PC-3 (cell line): ENCODE measurements at places on chromosomes 4 and X. TPM values are rescaled to one million over a fixed set of nuclear protein-coding genes. Genes with fewer than 3 reads are reported as not detected.

GCNA gene
- total RNA-seq: 1.6 and 2.9 TPM in 2 replicates

BMPR1B gene
- 5.0 and 7.1 TPM in 2 replicates for total RNA-seq

CXCL13 gene
- not detected in 2 replicates for total RNA-seq

FHIP1A gene
- total RNA-seq: 11.3 and 13.8 TPM in 2 replicates

LDOC1 gene
- 40.6 and 45.5 TPM in 2 replicates for total RNA-seq

BEX1 gene
- 4.0 and 4.5 TPM in 2 replicates for total RNA-seq

OCRL gene
- total RNA-seq: 18.7 and 19.4 TPM in 2 replicates

VEGFD gene
- total RNA-seq: not detected in 2 replicates

DCHS2 gene
- total RNA-seq: 0.06 and 0.22 TPM in 2 replicates

F8 gene
- 0.91 and 1.1 TPM in 2 replicates for total RNA-seq

PRSS12 gene
- total RNA-seq: 0.58 and 1.5 TPM in 2 replicates

SUPT20HL1 gene
- total RNA-seq: not detected in 2 replicates

BMX gene
- not detected in 2 replicates for total RNA-seq

FAM9C gene
- total RNA-seq: not detected in 2 replicates

SCD5 gene
- total RNA-seq: 3.4 and 3.8 TPM in 2 replicates

NOA1 gene
- 33.1 and 37.7 TPM in 2 replicates for total RNA-seq

IQCM gene
- not detected in 2 replicates for total RNA-seq

DDX53 gene
- not detected in 2 replicates for total RNA-seq

RHOXF2 gene
- total RNA-seq: not detected in 2 replicates

SRD5A3 gene
- total RNA-seq: 15.2 and 24.0 TPM in 2 replicates

MAGEA3 gene
- total RNA-seq: 2.5 and 3.0 TPM in 2 replicates

TMEM154 gene
- 3.6 and 8.1 TPM in 2 replicates for total RNA-seq

GAGE12F gene
- not detected in 2 replicates for total RNA-seq

GUCY1A1 gene
- total RNA-seq: 9.2 and 9.3 TPM in 2 replicates

SULT1E1 gene
- not detected in 2 replicates for total RNA-seq

NUDT10 gene
- 0.22 and 0.40 TPM in 2 replicates for total RNA-seq

ADRA2C gene
- 0.52 TPM in 1 of 2 replicates, not detected in the other for total RNA-seq

RAB9B gene
- total RNA-seq: 1.2 and 1.5 TPM in 2 replicates

SPANXB1 gene
- total RNA-seq: 0.33 TPM in 1 of 2 replicates, not detected in the other

ZXDA gene
- total RNA-seq: 2.9 and 3.2 TPM in 2 replicates

ZFP92 gene
- total RNA-seq: not detected in 2 replicates

SGMS2 gene
- total RNA-seq: 58.7 and 64.5 TPM in 2 replicates

RIPPLY1 gene
- not detected in 2 replicates for total RNA-seq

ABCB7 gene
- total RNA-seq: 34.6 and 36.2 TPM in 2 replicates

HS6ST2 gene
- total RNA-seq: 6.1 and 7.4 TPM in 2 replicates

PPP2R2C gene
- 7.0 and 9.5 TPM in 2 replicates for total RNA-seq

PGRMC1 gene
- 248 and 253 TPM in 2 replicates for total RNA-seq

NEUROG2 gene
- total RNA-seq: not detected in 2 replicates
